ENCODE measurements at places on chromosomes 3 and 15. TPM values are rescaled to one million over a fixed set of nuclear protein-coding genes. Genes with fewer than 3 reads are reported as not detected.

Gene WWTR1
- total RNA-seq = 126 TPM

Gene STX19
- total RNA-seq = not detected

Gene SIDT1
- total RNA-seq = 0.81 TPM

Gene GMNC
- total RNA-seq = not detected

Gene EFHB
- total RNA-seq = 0.94 TPM

Gene LRRC3B
- total RNA-seq = not detected

Gene XIRP1
- total RNA-seq = 0.32 TPM
